Activated CD8-positive, alpha-beta T cell treated with anti-CD3 and anti-CD28 coated beads, Interleukin-2, amount 10 ng/mL, durations not matched to agents 7 days and 5 days (primary cell): ENCODE measurements at places on chromosomes 7 and 10. TPM values are rescaled to one million over a fixed set of nuclear protein-coding genes. Genes with fewer than 3 reads are reported as not detected.
A peak's percentile ranks its signal among the peaks of the same experiment; 100 is the strongest.

DNA sequence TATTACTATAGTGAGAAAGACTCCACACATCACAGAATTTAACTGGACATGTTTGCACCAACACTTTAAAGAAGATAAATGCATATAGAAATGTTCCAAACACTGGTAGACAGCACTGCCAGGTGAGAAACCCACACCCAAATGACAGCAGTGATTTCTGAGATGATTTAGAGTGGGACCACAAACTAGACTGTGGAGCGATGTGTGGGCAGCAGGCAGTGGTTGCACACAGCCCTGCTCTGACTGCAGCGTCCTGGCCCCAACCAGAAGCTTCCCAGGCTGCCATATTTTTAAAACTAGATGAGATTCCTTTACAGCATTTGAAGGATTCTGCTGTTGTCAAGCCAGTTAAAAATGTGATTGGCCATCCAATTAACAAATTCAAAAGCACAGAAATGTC, 47.7 kb upstream of the COMMD3 start:
- no peak overlapping the region for H3K4me3 ChIP-seq
- no peak overlapping the region for H3K27ac ChIP-seq
- peaks cover 14% of the 10 kb centered on the region for H3K27me3 ChIP-seq
- DNase-seq: no peak
- H3K36me3 ChIP-seq: no peaks in the 10 kb centered on the region

DNA sequence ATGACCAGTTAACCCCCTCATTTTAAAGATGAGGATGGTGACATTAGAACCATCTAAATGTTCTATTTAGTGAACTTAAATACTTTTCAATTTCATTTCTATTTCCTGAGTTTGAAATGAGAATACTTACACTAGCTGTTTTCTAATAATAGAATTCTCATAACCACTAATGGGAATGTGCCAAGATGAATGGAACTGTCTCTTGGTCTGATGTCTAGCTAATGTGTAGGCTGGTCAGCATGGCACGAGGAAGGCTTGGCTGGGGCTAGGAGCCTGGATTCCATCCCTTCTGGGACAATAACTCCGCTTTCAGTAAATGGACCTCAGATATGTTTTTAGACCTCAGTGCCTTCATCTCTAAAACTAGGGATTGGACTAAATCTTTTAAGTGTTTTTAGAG, 185.8 kb upstream of the NRP1 start:
- DNase-seq: no peak
- no peaks in the 10 kb centered on the region for H3K27me3 ChIP-seq
- H3K4me3 ChIP-seq: no peak overlapping the region
- H3K27ac ChIP-seq: no peak overlapping the region
- H3K36me3 ChIP-seq: no peaks in the 10 kb centered on the region

DNA sequence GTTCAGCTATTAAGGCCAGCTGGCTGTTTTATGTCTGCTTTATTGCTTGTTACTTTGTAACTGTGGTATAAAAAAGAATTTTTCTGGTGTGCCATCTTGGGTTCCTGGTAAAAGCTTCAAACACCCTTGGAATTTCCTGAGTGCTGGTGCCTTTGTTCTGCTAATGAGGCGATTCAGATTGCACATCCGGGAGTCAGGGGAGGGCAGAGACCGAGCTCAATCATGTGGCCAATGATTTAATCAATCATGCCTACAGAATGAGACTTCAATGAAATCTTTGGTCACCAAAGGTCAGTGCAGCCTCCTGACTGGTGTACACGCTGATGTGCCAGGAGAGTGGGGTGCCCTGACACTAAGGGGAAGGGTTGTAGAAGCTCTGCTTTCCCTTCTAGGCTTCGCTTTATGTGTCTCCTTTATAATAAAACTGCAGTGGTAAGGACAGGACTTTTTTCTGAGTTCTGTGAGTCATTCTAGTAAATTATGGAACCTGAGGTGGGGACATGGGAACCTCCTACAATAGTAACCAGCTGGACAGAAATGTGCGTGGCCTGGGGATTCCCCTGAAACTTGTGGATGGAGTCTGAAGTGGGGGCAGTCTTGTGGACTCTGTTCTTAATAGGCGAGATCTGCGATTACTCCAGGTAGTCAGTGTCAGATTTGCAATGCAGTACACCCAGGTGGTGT, 69.4 kb upstream of the OGDHL start:
- H3K4me3 ChIP-seq: no peak overlapping the region
- H3K4me1 ChIP-seq: peaks cover 5% of the 10 kb centered on the region
- no peak overlapping the region for H3K27ac ChIP-seq
- no peaks in the 10 kb centered on the region for H3K27me3 ChIP-seq
- no peak for DNase-seq

DNA sequence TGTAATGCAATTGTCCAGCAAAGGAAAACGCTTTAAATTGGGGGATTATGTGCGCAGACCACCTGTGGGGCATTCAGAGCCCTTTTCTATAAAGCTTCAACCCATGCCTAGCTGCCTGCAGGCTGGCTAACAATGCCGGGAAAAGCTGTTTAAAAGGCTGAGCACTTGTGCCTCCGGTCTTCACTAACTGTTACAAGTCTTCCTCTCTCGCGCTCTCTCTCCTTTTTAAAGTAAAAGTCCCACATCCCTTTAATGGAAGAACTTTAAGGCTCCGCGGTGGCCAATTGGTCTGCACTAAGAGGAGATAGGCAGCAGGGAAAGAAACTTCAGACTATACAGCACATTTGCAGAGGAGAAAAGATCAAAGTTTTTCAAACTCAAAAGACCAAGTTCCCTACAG, 4.6 kb downstream of the FZD8 start:
- no peak overlapping the region for H3K4me3 ChIP-seq
- peaks cover 2% of the 10 kb centered on the region for H3K36me3 ChIP-seq
- H3K27ac ChIP-seq: no peak overlapping the region
- peaks cover 14% of the 10 kb centered on the region for H3K4me1 ChIP-seq
- DNase-seq: no peak

DNA sequence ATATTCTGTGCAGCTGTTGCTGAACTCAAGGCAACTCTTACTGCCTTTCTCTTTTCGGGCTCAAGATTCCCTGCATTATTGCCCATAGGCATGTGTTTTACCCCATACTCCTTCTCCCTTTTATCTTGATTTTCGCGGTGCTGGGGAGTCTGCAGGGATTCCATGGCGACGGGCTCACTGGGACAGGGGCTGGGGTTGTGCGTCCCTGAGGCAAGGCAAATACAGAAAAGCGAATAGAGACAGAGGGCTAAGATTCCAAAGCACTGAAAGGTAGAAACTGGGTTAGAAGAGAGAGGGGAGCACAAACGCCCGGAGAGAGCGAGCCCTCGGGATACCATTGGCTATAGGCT, 519 bp upstream of the RPP38 start:
- H3K4me1 ChIP-seq: peaks cover 25% of the 10 kb centered on the region
- peak overlapping the region; percentile 95 for H3K27ac ChIP-seq
- H3K27me3 ChIP-seq: no peaks in the 10 kb centered on the region
- peak overlapping the region; percentile 96 for H3K4me3 ChIP-seq

- no peak for DNase-seq
- H3K27me3 ChIP-seq: peaks cover 61% of the 10 kb centered on the region
- H3K36me3 ChIP-seq: no peaks in the 10 kb centered on the region
- H3K27ac ChIP-seq: no peak overlapping the region
- peaks cover 10% of the 10 kb centered on the region for H3K4me1 ChIP-seq
- peak overlapping the region; percentile 74 for H3K4me3 ChIP-seq
Measured at GRCh38 chr7:42235741-42236161, 1.3 kb downstream of the GLI3 start.

- H3K27ac ChIP-seq: peak overlapping the region; percentile 66
- H3K36me3 ChIP-seq: peaks cover 32% of the 10 kb centered on the region
- H3K4me3 ChIP-seq: peak overlapping the region; percentile 86
- H3K27me3 ChIP-seq: no peaks in the 10 kb centered on the region
Measured at GRCh38 chr10:5812283-5813090, 747 bp downstream of the GDI2 start.

GRCh38 chr10:70481831-70482530, 3.4 kb downstream of the PALD1 start:
- H3K4me3 ChIP-seq: no peak overlapping the region
- DNase-seq: no peak
- H3K27ac ChIP-seq: peak overlapping the region; percentile 34

DNA sequence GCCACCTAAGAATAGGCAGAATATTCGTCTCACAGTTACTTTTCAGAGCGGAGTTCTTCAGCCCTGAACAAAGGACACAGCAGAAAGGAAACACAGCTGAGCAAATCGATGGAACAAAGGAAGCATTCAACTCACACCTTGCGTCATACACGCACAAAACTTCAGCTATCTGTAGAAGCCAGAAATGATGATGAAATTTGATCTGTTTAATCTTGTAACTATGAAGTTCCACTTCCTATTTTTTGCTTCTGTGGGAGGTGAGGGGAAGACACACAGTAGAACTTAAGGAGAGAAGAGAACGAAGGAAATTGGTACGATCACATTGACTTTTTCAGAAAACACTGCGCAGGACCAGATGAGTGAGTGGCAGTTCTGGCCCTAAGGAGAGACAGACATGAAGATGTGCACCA, 26.2 kb downstream of the FAM171A1 start:
- no peak overlapping the region for H3K4me3 ChIP-seq
- no peaks in the 10 kb centered on the region for H3K36me3 ChIP-seq
- H3K27me3 ChIP-seq: peaks cover 22% of the 10 kb centered on the region
- no peaks in the 10 kb centered on the region for H3K4me1 ChIP-seq

- no peaks in the 10 kb centered on the region for H3K36me3 ChIP-seq
- no peaks in the 10 kb centered on the region for H3K4me1 ChIP-seq
- H3K27me3 ChIP-seq: no peaks in the 10 kb centered on the region
- no peak overlapping the region for H3K4me3 ChIP-seq
Measured at GRCh38 chr7:66170309-66171231, 34.6 kb upstream of the TPST1 start.

- no peak for DNase-seq
- H3K4me1 ChIP-seq: no peaks in the 10 kb centered on the region
- H3K27me3 ChIP-seq: no peaks in the 10 kb centered on the region
- H3K4me3 ChIP-seq: no peak overlapping the region
Measured at GRCh38 chr7:81527651-81528050, 242.2 kb downstream of the HGF start.

DNA sequence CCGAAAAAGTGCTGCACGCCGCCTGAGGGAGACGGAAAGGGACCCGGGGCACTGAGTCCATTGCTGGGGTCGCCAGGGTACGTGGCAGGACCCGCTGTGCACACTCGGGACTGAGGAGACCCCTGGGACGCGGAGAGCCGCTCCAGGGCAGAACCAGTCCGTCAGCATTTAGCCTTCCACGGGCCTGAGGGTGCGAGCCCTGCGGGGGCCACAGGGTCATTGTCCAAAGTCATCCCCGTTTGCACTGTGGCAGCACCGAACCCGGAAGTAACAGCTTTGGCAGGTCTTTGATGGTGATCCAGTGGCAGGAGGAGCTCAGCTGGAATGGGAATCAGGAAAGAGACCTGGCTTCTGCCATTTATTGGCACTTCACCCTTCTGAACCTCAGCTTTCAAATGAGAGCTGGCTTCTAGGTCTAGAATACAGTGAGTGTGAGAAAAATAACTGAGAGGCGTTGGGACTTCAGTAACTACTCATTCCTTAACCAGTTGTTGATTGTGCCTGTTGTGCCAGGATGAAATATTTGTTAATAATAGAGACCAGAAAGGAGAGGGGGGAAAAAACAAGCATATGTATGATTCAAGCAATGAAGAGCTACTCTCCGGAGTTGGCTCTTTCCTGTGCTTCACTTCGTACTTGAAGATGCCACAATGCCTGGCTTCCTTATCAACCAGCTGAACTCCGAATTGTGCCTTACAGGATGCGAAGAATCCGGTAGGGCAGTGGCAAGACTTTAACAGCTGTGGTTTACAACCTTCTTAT, 811 bp upstream of the ARHGAP12 start:
- H3K27me3 ChIP-seq: peaks cover 8% of the 10 kb centered on the region
- DNase-seq: peak; percentile 42
- peaks cover 42% of the 10 kb centered on the region for H3K4me1 ChIP-seq
- H3K27ac ChIP-seq: peak overlapping the region; percentile 72
- no peaks in the 10 kb centered on the region for H3K36me3 ChIP-seq

DNA sequence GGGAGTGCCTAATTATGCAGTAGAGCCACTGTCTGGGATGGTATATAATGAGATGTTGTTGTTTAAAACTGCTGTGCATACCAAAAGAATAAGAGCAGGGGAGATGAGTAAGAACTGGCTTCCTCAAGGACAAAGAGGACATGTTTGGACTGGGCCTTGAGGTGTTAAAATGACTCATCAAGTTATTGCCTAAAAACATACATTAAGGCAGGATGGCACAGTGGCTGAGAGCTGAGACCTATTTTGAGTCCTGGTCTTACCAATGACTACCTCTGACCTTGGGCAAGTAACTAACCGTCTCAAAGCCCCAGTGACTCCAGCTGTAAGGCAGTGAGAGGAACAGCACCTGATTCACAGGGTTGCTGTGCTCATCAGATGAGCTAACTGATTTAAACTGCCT, 71.1 kb downstream of the CFAP58 start:
- H3K4me3 ChIP-seq: no peak overlapping the region
- H3K27me3 ChIP-seq: no peaks in the 10 kb centered on the region
- DNase-seq: no peak
- no peak overlapping the region for H3K27ac ChIP-seq

- DNase-seq: peak; percentile 83
- H3K27me3 ChIP-seq: no peaks in the 10 kb centered on the region
- H3K4me1 ChIP-seq: peaks cover 65% of the 10 kb centered on the region
- peaks cover 60% of the 10 kb centered on the region for H3K36me3 ChIP-seq
- peak overlapping the region; percentile 98 for H3K27ac ChIP-seq
Measured at GRCh38 chr7:100221231-100221718, 1.5 kb downstream of the PVRIG start.

- peak overlapping the region; percentile 96 for H3K27ac ChIP-seq
- peaks cover 31% of the 10 kb centered on the region for H3K36me3 ChIP-seq
Measured at GRCh38 chr7:2242541-2243429, 759 bp downstream of the NUDT1 start.

DNA sequence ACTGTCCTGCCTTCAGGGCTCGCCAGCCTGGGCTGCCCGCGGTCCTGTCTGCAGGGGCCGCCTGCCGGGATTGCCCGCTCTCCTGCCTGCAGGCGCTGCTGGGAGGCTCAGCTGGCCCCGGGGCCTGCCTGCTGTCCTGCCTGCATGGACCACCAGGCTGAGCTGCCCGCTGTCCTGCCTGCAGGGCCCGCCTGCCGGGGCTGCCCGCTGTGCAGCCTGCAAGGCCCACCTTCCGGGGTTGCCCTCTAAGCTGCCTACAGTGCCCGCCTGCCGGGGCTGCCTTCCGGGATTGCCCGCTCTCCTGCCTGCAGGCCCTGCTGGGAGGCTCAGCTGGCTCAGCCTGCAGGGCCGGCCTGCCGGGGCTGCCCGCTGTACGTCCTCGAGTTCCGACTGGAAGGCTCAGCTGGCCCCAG, 164.4 kb downstream of the GLRX3 start:
- H3K4me1 ChIP-seq: no peaks in the 10 kb centered on the region
- no peaks in the 10 kb centered on the region for H3K36me3 ChIP-seq
- no peaks in the 10 kb centered on the region for H3K27me3 ChIP-seq

The POLR2J2 gene
- total RNA-seq: 20.6 TPM

The STEAP1B gene
- total RNA-seq: not detected

The ADAM12 gene
- 1.6 TPM for total RNA-seq

The PNLIP gene
- not detected for total RNA-seq

The ZDHHC16 gene
- 35.8 TPM for total RNA-seq

The ACTL6B gene
- not detected for total RNA-seq

The PHYHIPL gene
- total RNA-seq: not detected

The VWA2 gene
- total RNA-seq: not detected

The ZRANB1 gene
- 11.2 TPM for total RNA-seq
